CD4-positive, alpha-beta memory T cell (primary cell): ENCODE measurements at places on chromosomes 3 and 15.
A peak's percentile ranks its signal among the peaks of the same experiment; 100 is the strongest.

- no peak for DNase-seq
Measured at GRCh38 chr3:190209533-190209932, 88.8 kb upstream of the P3H2 start.

- DNase-seq = no peak
Measured at GRCh38 chr3:37765591-37766488, 95.8 kb upstream of the CTDSPL start.

DNA sequence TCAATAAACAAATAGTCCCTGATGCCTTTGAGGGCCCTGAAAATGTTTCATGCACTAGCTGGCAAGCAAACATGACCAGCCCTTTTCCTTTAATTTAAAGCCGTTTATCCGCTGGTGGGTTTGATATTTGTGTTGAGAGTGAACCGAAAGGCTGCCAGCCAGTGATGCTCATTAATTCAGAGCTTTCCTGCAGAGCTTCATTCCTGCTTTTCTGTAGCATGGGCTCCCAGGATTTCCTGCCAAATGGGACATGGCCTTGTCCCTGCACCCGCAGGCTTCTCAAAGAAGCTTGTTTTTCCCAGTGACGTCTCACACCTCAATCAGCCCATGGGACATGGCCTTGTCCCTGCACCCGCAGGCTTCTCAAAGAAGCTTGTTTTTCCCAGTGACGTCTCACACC is 219.6 kb downstream of the MTHFS start:
- DNase-seq = no peak

GRCh38 chr15:90836296-90836871 is 32.0 kb upstream of the FURIN start:
- DNase-seq = no peak

- no peak for DNase-seq
Measured at GRCh38 chr15:95972041-95972553, 358.4 kb upstream of the NR2F2 start.

- DNase-seq = no peak
Measured at GRCh38 chr15:28140062-28140461, 40.9 kb upstream of the OCA2 start.

- no peak for DNase-seq
Measured at GRCh38 chr3:169297214-169297613, 366.3 kb downstream of the MECOM start.

- no peak for DNase-seq
Measured at GRCh38 chr3:81788610-81789009, 27.2 kb upstream of the GBE1 start.

DNA sequence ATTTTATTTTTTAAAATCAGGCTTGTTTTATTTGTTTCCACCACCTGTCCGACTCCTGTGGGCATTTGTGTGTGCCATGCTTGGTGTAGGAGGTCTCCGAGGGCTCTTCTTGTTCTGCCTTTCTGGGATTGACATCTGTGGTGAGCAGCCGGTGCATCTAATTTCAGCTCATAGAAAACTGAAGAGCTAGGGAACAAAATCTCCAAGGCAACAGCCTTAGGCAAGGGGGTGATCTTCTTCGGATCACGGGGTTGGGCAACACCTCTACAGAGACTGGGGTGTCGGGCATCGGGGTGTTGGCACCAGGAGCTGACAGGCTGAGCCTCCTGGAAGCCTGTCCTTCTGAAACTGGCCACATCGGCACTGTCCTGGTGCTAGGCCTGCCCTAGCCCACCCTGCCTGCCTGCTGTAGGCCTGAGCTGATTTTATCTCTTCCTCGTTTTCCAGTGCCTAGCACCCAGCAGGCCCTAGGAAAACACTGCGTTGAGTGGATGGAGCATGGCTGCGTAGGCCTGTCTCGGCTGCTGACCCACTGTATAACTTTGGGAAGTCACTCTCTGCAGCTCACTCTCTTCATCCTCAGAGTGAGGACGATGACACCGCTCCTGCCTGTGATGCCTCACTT is 10.3 kb downstream of the CHCHD6 start:
- no peak for DNase-seq

DNA sequence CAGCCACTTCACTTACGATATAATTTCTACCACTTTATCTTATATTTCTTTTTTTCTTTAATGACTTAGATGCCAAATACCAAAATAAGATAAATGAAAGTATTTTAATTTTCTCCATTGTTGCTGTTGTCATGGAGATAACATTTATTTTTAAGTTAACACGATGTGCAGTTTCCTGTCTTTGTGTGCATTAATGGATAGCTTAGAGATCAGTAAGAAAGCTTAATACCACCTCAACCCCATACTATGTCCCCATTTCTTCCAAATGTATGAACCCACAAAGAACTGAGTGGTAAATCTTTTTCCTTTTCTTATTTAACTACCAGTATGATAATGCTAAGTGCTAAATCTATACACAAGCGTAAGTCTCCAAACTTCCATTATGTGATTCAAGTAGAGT is 17.1 kb downstream of the PCNP start:
- no peak for DNase-seq

DNA sequence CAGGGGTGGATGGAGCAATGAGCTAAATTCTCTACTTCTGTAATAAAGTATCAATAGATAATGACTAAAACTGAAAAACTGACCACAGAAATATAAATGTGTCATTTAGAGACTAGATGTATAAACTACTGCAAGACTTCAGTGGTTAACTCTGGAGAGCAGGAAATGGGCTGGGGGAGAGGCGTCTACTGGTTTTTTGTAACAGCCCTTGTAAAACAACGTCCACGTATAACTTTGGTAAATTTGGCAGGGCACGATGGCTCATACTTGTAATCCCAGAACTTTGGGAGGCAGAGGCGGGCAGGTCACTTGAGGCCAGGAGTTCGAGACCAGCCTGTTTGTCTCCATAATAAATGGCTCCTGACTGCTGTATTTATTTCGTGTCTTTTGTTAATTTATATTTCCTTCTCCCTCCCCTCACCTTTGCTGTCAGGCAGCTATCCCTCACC is 12.5 kb downstream of the RAB27A start:
- DNase-seq = peak; percentile 52

DNA sequence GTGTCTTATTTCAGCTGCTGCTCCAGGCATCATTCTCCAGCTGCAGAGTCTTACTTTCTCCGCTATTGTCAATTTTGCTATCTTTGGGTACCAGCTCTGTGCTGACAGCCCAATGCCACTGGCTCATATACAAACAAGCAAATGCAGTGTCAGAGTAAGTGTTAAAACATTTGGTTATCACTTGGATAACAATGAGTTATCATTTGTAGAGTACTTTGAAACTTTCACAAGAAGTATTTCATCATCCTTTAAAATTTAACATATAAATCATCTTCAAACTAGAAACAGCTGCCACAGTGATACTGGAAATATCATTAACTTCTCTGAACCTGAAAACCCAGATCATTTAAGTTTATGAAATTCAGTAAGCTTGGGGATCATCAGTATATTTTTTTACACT is 13.8 kb downstream of the TSPAN3 start:
- DNase-seq = no peak

- DNase-seq = no peak
Measured at GRCh38 chr3:177569875-177570657, 372.8 kb upstream of the TBL1XR1 start.
